ENCODE measurements at places on chromosomes 2 and 18.

DNA sequence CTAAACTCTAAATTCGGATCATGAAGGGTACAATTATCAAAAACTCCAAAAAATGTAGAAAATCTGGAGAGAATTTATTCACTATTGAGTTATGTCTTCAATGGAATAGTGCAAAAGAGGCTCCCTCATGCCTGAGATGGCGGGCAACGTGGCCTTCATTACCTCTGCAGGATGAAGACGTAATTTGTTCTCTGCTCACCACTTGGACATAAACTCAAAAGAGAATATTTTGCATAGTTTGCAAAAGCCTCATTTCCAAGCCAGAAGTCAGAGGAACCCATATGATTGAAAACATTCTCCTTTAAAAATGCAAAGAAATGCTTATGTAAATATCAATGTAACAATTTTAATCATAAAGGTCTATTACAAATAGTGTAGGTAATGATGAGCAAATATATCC is 58.7 kb downstream of the SLC25A12 start:
- DNase-seq: no peak

DNA sequence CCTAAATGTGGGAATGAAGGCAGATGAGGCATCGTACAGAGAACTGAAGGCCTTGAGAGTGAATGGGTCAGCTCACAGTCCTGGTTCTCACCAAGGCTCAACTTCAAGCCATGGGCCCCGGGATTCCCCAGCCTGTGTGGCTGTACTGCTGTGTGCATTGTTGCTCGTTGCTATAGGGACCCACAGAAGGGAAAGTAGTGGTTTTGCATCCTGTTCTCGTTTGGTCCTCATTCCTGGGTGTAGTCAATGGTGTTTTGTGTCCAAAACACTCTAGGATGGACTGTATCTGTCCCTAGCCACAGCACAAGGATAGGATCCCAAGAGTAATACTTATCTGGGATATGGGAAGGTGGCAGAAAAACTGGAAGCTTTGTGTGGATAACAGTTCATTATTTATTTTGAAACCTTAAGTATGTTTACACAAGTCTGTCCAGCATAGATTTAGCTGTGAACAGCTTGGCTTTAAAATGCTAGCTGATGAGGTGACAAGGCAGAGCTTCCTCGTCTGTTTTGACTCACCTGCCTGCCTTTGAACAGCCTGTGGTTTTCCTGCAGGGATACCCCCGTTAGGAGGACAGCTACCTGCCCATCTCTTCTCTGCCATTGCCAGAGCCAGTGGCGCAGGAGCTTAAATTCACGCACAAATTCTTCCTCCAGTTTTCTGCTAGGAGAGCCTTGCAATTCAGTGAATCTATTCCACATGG is 85.0 kb downstream of the WDSUB1 start:
- DNase-seq: no peak

DNA sequence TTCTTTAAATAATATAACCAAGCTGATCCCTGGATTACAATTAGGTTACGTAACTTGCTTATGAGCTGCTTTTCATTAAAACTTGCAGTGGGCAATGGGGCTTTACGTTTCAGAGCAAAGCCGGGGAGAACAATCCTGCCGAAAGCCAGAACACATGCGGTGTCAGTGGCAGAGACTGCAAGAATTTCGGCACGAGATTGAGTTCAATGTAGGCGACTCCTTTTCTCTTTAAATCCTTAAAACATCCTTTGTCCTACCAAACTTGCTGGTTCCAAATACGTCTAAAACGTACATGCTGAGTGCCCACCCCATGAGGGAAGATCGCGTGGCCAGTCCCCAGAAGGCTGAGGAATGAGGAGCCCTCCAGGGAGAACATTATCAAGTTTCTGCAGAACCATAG is 36.8 kb upstream of the NCOA1 start:
- peak; percentile 66 for DNase-seq

DNA sequence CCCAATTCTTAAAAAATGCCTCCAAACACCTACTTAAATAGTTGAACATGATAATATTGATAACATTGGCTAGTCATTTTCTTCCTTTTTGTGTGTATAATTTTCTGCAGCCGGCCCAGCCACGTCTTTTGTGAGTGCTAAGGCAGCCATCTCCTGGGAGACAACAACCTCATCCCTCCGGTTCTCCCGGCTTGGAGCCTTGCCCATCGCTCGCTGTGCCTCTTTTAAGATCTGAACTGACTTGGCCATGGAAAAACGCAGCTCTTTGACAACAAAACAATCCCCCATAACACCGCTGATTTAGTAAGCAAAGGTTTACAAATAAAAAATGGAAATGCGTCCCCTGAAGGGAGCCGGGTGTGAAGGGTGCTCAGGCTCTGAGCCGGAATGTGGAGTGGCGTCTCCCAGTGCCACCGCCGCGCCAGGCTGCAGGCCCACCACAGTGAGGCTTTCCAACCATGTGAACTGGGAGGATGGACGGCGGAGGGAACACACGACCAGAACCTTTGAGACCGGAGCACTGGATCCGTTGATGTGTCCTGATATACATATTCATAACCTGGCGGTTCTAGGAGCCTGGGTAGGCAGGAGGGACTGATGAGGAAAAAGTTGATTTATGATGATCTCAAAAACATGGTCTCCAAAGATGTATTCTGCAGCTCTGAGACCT is 87.4 kb downstream of the SMIM21 start:
- DNase-seq: no peak

DNA sequence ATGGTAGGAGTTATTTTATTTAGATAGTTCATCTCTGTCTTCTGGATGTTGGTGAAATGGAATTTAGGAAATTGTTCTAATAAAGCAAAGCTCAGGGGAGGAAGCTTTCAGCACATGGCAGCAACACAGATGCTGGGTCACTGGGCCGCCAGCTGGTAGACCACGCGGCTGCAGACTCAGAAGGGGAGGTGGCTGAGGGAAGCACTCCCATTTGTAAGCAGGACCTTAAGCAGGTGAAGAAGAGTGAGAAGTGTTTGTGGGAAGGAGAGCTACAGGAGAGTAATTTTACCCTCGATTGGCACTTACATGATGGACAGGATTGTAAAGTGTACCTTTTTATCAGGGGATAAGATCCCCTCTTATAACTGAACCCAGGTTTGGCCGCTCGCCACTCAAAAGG is 24.4 kb downstream of the NMS start:
- no peak for DNase-seq

GRCh38 chr2:101395545-101396315 is 8.4 kb upstream of the CREG2 start:
- DNase-seq: no peak

- no peak for DNase-seq
Observed at GRCh38 chr18:76488190-76488589, 6.9 kb downstream of the ZNF516 start.

- DNase-seq: no peak
Observed at GRCh38 chr2:175167076-175167791, 769 bp downstream of the ATF2 start.

DNA sequence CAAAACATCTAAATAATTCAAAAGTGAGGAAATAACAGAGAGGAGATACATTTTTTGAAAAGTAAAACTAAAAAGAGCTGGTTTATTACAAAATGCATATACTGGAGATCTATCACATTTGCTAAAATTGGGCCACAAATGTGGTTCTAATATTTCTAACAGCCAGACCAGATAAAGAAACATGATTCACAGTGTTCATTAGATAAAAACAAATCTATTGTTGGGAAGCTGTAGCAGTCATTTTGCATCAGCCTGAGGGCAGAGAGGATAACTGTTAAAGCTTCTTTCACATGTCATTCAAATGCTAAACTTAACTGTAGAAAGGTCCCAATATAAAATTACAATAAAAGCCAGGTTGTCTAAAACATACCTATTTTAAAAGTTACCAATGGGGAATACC is 148.3 kb downstream of the GULP1 start:
- no peak for DNase-seq

DNA sequence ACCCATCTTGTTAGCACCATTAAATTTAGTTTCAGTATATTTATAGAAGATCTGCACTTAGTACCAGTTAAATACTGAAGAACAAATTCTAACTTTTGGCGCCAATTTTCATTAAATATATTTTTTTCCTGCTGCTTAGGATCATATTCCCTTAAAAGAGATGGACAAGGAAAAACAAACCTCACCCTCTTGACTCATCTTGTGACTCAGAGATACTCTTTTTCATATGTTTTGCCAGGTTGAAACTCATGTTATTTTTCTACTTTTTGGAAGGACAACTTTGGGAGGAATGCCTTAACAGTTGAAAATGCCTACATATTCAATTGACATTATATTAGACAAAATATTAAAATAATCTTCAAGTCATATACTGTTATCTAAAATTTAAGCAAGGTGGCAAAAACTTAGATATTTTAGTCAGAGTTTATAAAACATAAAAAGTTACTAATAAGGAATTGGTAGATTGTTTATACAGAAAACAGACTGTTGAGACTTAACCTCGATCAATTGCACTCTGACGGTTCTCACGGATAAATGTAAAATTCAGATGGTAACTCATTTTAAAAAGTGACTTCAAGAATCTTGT is 36.2 kb downstream of the PNO1 start:
- no peak for DNase-seq

DNA sequence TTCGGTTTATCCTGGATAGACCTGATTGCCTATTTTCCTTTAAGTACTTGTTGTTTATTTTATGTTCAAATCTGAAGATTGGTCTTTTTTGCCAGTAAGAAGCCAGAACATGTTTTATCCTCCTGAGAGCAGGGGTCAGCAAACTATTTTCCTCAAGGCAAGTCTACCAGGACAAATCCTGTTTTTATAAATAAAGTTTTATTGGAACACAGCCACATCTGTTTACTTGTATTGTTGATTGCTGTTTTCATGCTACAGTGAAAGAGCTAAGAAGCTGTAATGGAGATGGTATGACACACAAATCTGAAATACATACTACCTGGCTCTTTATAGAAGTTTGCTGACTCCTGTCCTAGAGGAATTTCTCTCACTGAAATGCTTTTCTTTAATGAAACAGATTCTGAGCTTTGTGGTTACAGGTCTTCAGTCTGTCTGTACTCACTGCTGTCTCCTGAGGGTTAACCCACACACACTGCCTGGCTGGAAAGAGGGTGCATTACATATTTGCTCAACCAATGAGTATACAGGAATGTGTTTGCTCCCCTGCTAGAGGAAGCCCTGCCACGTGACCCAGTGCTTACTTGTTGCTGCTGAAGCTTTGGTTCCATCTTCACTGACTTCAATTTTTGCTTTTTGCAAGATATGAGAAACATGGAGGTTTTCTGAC is 22.6 kb downstream of the MRPL44 start:
- DNase-seq: no peak

DNA sequence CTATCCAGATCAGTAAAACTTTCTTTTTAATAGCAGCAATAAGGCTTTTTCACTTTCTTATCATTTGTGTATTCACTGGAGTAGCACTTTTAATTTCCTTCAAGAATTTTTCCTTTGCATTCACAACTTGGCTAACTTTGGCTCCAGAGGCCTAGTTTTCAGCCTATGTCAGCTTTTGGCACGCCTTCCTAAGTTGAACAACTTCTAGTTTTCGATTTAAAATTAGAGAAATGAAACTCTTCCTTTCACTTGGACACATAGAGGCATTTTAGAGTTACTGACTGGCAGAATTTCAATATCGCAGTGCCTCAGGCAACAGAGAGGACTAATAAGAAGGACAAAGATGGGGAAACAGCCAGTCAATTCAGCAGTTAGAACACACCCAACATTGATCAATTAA is 577.4 kb downstream of the DSC3 start:
- peak; percentile 61 for DNase-seq

DNA sequence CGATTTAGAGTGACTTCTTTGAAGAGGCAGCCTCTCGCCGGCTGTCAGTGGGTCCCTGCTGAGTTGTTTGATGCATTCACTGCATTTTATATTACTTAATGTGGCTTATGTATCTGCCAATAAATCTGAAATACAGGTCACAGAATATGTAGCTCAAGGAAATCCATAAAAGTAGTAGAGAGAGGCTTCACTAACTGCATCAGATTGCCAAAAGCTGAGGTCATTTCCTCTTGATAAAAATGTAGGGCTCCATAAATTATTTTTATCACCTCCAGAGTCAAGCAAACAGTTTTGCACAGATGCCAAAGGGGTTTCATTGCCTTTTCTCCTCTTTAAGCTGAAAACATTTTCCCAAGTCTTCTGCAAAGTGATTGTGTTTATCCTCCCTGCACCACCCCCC is 36.5 kb upstream of the CCDC93 start:
- DNase-seq: no peak

DNA sequence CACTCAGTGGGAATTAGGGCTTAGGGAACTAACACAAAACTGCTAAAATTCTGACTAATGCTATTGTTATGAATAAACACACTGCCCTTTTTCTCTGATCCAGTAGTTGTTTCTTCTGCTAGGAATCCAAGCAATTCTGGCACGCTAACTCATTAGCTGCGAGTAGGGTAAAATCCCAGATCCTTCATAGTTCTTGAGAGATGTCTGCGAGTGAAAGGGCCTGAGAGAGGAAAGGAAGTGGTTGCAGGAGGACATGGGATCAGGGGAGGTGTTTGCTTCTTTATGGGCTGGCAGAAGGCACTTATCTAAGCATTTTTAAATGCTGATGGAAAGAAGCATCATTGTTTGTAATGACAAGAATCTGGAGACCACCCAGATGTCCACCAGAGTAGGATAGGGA is 9.4 kb downstream of the MAP3K19 start:
- DNase-seq: no peak

DNA sequence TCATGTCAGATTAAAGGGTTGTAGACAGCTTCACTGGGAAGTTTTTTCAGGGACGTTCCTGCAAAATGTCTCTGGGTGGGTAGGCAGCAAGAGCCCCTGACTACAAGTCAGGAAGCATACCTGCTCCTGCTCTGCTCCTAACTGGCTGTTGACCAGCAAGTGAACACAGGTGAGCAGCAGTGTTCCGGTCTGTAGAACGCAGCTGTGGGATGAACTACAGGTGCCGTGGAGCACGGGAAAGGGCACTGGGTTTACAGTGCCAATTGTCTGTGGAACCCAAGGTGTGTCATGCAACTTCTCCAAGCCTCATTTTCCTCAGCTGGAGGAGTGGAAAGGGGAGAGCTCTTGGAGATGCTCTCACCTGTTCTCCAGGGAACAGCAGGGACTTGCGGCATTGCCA is 6.6 kb downstream of the ASB18 start:
- no peak for DNase-seq

- DNase-seq: no peak
Observed at GRCh38 chr2:73260338-73260984, 23.8 kb downstream of the FBXO41 start.
